ENCODE measurements at places on chromosomes 4 and X.

DNA sequence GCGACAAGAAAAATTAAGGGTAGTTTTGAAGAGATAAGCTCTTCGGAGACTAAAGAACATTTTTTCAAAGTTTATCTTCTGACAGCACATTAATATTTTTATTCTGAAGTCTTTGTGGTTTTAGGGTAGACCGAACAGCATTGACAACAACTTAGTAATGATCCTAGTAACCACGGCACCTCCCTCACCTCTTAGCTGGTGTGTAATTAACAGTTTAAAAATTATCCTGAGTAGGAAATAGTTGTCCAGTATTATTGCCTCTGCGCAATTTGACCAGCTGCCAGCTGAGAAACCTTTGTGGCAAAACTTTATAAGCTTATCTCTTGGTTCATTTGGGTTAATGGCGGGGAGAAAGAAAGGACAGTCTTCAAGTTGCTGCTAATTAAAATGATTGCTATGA, 213.6 kb downstream of the CBLL2 start:
- DNase-seq: no peak

- no peak for DNase-seq
Observed at GRCh38 chr4:40856277-40856839, 106.6 kb downstream of the NSUN7 start.

GRCh38 chr4:94302191-94302590, 40.4 kb downstream of the HPGDS start:
- no peak for DNase-seq

GRCh38 chrX:144253356-144253755, 369.5 kb downstream of the UBE2NL start:
- no peak for DNase-seq

- no peak for DNase-seq
Observed at GRCh38 chr4:21775703-21776102, 172.9 kb downstream of the KCNIP4 start.

DNA sequence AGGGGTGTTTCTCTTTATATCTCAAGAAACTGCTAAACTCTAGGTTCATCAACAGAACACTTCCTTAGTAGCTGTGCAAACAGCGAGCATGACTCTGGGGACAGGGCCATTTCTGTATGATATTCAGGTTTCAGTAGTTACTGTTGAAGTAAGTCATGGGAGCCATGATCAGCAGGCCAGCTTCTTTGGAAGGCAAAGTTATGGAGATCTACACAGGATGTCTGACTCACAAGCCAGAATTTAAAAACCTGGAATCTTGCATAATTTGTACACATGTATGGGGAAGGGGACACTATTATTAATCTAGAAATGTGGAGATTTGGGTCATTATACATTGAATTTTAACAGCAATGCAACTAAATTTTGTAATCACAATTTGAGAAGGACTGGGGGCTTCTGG, 187.8 kb upstream of the NR3C2 start:
- no peak for DNase-seq

DNA sequence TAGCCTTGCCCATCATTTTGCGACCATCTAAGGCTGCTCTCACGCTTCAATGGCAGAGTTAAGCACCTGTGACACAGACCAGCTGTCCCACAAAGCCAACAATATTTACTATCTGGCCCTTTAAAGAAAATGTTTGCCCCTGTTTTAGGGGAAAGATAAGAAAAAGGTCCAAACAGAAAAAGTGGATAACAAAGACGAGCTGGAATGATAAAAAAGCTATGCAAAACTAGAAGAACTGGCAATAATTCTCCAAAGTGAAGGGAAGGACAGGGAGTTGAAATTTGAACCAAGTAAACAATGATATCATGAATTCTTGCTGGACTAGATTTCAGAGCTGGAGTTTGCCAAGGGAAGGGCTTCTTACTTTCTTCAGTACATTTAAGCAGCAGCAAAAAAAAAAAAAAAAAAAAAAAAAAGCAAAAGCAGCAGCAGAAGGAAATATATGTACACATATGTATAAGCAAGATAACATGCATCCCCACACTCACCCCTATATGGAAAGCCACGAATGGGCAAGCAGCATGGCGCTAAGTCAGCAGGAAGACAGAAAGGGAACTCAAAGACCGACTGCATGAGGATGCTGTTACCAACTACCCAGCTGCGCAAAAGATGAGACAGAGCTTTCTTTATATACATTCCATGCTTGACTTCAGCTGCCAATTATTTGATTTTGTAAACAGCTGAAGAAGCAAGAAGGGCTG, 12.5 kb downstream of the TRAPPC2 start:
- DNase-seq: no peak

GRCh38 chr4:162767083-162767482, 399.6 kb downstream of the NAF1 start:
- no peak for DNase-seq

DNA sequence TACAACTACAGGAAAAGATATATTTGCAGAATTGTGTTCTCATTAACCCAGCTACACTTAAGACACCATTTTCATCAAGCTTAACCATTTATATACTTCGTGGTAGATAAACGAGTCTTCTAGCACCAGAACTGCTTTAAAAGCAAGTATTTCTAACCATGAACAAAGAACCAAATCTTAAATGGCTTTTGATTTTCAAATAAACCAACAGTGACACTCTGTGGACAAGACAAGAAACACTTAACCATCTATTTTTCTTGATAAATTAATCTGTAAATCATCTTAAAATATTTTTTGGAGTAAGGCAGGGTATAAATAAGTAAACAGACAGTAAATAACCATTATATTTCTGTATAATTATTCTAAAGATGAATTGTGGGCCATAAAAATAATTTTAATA, 10.2 kb downstream of the BEND2 start:
- peak; percentile 42 for DNase-seq

DNA sequence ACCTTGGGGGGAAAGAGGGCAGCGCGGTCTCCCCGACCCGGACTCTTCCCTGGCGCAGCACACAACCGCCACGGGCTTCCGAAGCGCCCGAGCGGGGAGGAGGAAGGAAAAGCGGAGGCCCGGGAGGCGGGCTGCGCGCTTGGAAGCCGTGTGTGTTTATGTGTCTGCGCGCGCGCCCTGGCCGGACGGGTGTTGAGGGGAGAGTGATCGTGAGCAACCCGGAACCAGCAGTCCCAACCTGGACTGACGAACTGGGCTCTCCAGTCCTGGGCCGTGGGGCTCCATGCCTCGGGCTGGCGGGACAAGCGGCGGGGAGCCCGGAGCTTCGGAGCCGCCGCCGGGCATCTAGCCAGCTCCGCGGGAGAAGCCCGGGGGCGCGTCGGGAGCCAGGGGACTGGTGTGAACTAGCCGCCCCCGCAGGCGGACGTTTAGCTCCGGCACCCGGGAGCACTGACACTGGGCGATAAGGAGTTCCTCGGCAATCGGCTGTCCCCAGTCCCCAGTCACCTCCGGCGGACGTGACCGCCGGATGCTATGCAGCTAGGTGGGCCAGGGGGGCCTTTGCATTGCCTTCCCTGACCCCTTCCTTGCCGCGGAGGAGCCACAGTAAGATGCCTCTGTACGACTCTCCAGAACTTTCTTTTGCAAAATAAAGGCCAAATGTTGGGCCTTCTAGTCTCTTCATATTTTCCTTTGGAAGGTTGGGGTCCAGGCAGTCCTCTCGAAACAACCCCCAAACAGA, 74.8 kb upstream of the BCOR start:
- DNase-seq: peak; percentile 55

GRCh38 chrX:108833993-108834392, 97.6 kb upstream of the IRS4 start:
- DNase-seq: no peak

DNA sequence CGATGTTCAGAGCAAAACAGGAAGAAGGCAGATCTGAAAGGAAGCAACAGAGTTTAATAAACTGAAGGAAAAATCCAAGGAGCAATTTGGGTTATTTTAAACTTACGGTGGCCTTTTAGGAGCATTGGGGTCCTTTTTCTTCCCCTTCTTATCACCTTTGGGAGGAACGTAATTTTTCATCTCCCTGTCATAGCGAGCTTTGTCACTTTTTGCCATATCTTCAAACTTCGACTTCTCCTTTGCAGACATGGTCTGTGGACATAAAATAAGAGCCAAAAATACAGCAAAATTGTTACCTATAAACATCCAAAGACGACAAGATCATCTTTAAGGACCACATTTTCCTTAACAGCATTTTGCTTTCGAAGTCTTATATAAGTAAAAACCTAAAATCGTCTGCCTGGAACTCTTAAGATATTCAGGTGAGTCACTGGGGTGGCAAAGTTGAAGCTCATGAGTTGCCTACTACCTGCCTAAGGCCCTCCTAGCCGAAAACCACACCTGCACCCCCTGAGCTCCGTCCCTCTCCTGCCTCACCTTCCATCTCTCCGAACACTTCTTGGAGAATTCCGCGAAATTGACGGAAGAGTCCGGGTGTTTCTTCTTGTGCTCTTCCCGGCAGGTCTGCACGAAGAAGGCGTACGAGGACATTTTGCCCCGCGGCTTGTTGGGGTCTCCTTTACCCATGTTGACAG, 1.0 kb downstream of the HMGB2 start:
- DNase-seq: peak; percentile 61

DNA sequence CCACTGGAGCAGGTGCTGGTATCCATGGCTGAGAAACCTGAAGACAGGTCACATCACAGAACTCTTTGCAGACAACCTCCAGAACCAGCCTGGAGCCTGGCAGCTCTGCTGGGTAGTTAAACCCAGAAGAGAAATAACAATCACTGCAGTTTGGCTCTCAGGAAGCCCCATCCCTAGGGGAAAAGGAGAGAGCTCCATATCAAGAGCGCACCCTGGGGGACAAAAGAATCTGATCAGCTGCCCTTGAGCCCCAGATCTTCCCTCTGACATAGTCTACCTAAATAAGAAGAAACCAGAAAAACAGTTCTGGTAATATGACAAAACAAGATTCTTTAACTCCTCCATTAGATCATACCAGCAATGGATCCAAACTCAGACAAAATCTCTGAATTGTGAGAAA, 823.2 kb upstream of the FRG1 start:
- DNase-seq: no peak

GRCh38 chrX:5650904-5651303, 577.8 kb downstream of the NLGN4X start:
- DNase-seq: no peak

DNA sequence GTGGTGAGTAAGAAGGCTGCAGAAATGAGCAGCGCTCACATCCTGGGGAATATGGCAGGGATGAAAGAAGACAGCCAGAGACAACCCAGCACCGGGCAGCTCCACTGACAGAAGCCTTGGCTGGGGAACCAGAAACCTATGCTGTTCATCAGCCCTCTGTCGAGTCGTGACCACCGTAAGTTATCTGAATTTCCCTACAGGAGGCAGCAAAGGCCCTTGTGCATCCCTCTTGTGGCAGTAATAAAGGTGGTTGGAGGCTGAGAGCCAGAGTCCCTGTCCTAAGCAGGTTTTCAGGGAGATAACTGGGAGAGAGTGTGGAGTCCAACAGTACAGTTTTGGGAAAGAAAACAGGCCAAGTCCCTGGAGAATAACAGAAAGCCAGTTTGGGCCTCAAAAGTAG, 194.0 kb upstream of the BOD1L1 start:
- DNase-seq: no peak
